Osteocyte (in vitro differentiated cells): ENCODE measurements at places on chromosomes 11 and 22. TPM values are rescaled to one million over a fixed set of nuclear protein-coding genes. Genes with fewer than 3 reads are reported as not detected.
A peak's percentile ranks its signal among the peaks of the same experiment; 100 is the strongest.

The RAB36 gene
- total RNA-seq, result 3.8 and 4.8 TPM in 2 replicates

The C1QTNF5 gene
- 8.4 and 9.3 TPM in 2 replicates for total RNA-seq

The RFPL3 gene
- not detected in 2 replicates for total RNA-seq

The MPST gene
- 57.4 and 65.1 TPM in 2 replicates for total RNA-seq

The TRIM29 gene
- not detected in 2 replicates for total RNA-seq

The ADAMTS8 gene
- 0.19 and 0.31 TPM in 2 replicates for total RNA-seq

The NRGN gene
- 0.97 and 1.0 TPM in 2 replicates for total RNA-seq

- no peak for DNase-seq
Observed at GRCh38 chr11:126891556-126892217, 108.9 kb downstream of the KIRREL3 start.

DNA sequence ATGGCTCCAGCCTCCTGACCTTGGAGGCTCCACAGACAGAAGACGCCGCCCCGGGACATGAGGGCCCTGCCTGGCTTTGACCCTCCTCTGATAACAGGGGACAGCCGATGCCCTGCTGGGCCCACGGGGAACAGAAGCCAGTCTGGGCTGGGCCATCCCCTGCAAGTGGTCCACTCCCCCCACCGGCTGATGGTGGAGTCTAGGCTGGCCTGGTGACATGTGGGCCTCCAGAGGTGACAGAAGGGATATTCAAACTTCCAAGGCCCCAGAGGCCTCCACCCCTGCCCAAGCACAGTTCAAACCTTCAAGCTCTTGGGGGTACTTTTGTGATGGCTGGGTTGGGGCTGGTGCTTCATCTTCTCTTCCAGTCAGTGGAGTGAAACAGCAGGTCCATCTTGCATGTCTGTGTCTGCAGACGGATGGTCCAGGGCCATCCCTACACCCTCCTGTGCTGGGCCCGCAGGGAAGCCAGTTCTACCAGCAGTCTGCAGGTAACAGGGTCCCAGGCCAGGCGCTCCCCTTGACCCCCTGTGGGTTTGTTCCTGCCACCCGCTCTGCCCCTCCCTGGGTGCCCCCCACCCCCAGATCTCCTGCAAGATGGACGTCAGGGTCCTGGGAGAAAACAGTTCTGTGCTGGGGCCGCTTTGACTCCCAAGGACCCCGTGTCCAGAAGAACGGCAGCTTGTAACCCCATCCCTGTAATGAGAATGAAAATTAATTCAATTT, 929.9 kb downstream of the BRD1 start:
- DNase-seq, result peak; percentile 81

DNA sequence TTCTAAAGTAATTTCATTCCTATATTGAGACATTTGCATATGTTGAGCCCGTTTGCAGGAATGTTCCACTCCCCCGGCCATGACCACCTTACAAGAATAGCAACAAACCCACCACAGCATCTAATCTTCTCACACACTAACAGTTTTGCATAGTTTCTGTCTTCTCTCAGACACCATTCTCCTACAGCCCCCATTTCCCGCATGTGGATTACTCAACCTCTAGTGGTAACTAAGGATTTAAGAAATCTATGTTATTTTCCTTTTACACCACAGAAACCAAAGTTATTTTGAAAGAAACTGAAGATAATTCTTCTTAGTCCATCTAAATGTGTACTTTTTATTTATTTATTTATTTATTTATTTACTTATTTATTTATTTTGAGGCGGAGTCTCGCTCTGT, 2.3 kb downstream of the MS4A4E start:
- no peak for DNase-seq

- no peak for DNase-seq
Observed at GRCh38 chr22:50343541-50343935, 411 bp downstream of the PPP6R2 start.

DNA sequence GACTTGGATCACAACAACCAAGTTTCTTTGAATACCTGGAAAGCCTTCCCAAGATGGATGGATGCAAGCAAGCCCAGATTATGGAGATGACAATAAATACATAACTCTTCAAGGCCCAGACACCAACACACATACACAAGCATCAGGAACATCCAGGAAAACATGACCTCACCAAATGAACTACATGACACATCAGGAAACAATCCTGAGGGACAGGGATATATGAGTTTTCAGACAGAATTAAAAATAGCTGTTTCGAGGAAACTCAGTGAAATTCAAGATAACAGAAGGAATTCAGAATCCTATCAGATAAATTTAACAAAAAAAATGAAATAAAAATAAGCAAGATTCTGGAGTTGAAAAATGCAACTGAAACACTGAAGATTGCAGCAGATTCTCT, 659.4 kb downstream of the METTL15 start:
- DNase-seq, result no peak

- no peak for DNase-seq
Observed at GRCh38 chr11:75345455-75346160, 5.9 kb downstream of the ARRB1 start.

DNA sequence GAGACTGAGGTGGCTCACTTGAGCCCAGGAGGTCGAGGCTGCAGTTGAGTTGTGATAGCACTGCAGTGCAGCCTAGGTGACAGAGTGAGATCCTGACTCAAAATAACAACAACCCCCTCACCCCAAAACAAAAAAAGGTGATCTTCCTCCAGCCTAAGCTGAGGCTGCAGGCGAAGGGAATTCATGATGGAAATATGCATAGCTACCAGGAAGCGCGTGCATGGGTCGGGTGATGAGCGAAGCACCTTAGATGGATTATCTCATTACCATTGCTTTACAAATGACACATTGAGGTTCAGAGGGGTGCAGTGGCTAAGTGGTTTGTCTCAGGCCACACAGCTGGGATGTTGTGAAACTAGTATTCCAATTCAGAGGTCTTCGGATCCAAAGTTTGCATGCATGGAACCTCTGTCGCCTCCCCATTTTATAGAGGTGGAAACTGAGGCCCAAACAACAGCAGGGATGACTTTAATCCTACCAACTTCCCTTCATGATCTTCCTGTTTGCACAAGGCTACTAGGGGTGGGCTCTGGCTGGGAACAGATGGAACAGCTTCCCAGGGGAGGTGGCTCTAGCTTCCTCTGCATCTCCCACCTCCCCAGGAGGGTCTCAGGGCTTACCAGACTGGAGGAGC, 4.6 kb downstream of the SLC29A2 start:
- no peak for DNase-seq

- no peak for DNase-seq
Observed at GRCh38 chr22:39151329-39151975, 1.0 kb downstream of the CBX7 start.

DNA sequence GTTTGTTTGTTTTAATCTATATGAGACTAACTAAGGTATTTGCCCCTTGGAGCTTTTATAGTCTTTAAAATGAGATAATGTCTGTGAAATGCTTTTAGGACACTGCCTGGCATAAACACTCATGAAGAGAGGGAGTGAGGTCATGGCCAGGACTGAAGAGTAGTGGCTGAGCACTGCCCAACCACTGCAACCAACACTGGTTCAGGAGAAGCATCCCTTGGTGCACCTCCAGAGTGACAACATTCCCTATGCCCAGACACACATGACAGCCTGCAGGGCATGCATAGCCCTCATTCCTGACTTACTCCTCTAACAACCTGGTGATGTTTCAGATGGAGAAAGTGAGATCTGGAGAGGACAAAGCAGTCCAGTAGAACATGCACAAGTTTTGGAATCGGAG, 36.1 kb downstream of the ME3 start:
- DNase-seq, result no peak

DNA sequence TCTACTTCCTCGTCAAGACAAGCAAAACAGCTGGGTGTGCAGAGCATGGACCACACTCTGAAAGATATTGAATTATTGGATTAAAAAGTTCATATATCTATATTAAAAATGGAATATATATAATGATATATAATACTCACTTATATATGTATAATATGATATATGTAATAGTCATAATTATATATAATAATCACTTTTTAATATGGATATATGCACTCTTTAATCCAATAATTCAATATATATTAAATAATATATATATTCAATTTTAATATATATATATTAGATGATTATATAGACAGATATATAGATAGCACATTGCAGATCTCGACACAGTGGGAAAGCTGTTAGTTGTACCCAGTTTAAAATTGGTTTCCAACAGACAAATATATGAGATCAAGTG, 182.1 kb upstream of the CARD18 start:
- no peak for DNase-seq
